Activated CD8-positive, alpha-beta memory T cell treated with anti-CD3 and anti-CD28 coated beads for 48 hours (primary cell): ENCODE measurements at places on chromosomes 3 and 15.

- no peak for DNase-seq
These were observed 749.8 kb downstream of the NAALADL2 start for GRCh38 chr3:175608911-175609310.

- no peak for DNase-seq
These were observed 118.2 kb upstream of the RAP2B start for GRCh38 chr3:153043729-153044328.

DNA sequence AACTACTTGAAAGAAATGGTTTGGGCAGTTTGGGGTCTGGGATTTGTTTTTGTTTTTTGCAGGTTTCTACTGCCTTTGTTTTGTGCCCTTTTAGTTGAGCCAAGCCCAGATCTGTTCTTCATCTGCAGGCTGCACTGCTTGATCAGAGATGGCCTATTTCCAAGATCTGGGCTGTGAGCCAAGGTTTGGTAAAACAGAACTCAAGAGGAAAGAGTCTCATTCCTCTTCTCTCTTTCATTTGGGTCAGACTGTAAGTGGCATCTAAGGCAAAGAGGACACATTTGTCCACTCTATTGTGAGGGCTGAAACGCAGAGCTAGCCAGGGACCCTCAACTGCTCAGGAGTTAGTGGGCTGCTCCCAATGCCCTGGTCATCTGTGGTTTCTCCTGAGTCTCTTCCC, 104.4 kb upstream of the UBE3A start:
- no peak for DNase-seq

DNA sequence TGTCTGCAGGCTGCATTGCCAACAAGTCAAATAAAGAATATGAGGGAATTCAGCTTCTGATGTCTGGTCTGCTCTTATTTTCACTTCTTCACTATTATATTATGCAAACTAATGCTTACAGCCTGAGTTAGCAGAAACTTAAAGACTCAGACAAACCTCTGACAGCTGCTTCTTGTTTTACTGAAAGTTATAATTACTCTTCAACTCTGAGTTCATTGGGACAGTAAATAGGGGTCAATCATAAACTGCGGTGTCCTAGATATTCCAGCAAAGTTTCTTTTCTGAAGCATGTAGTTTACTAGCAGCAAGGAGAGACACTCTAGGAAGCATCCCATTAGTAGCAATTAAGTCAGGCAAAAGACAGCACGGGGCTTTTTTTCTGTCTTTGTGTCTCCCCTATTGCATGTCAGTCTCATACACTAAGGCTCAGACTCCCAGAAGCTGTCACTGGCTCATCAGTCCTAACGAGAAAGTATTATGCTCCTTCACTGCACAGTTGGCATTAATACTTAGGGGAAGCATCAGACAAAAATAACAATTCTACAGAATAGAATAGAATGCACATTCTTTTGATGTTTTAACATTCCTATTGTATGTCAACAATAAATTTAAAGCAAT, 1060.8 kb downstream of the ROBO1 start:
- DNase-seq = no peak

- DNase-seq = no peak
These were observed 45.0 kb downstream of the TIGIT start for GRCh38 chr3:114338651-114339357.

- no peak for DNase-seq
These were observed 67.0 kb upstream of the SAMMSON start for GRCh38 chr3:69932501-69932900.

DNA sequence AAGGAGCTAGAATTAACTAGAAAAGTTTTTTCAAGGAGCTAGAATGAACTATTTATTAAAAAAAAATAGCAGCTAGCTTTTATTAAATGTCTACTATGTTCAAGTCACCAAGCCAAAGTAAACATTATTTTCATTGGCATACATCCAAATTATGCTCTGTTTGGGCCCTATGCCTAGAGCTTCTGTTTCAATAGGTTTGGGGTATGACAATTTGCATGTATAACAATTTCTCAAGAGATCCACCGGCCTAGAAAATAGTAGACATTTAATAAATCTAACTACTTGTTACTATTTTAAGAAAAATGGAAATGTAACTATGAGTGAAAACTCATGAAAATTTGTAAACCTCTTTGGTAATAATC, 8.0 kb downstream of the GABRR3 start:
- no peak for DNase-seq

- DNase-seq = no peak
These were observed 27.6 kb downstream of the RFT1 start for GRCh38 chr3:53102601-53103147.

GRCh38 chr3:43854283-43854682, 163.5 kb downstream of the ABHD5 start:
- DNase-seq = no peak

GRCh38 chr15:96261575-96262034, 68.9 kb upstream of the NR2F2 start:
- DNase-seq = no peak

- DNase-seq = no peak
These were observed 258.1 kb downstream of the TIGIT start for GRCh38 chr3:114551770-114552526.

- no peak for DNase-seq
These were observed 135.6 kb upstream of the ABI3BP start for GRCh38 chr3:101128786-101129185.

DNA sequence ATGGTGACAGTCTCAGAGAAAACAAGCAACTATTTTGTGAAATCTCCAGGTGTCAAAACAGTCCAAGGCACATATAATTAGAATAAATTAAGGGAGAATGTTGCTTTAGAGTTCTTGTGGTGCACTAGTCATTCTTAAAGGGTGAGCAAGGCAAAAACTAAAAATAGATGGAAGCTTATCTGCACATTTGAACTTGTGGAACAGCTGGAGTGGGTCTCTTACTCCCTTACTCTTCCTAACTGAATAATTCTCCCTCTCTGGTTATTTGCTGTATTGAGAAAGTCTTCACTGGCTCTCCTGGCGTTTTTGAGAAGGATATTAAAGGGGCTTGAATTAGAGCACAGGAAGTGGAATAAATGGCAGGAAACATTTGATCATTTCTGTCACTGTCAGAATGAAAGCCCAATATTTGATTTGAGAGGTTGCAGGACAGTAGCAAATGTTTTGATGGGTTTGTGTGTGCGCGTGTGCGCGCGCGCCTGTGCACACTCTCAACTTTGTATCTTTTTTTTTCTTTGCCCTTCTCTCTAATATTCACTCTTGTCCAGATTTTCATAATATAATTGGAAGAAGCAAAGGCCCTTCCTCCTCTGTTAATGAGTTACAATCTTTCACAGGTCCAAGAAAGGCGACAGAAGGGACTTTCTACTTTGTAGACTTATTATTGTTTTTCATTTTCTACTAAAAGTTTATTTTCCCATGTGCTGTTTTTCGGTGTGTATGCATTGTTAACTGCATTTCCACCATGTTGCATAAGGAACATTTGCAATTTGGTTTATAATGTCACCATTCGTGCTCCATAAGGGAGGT, 40.9 kb downstream of the AKAP13 start:
- no peak for DNase-seq

DNA sequence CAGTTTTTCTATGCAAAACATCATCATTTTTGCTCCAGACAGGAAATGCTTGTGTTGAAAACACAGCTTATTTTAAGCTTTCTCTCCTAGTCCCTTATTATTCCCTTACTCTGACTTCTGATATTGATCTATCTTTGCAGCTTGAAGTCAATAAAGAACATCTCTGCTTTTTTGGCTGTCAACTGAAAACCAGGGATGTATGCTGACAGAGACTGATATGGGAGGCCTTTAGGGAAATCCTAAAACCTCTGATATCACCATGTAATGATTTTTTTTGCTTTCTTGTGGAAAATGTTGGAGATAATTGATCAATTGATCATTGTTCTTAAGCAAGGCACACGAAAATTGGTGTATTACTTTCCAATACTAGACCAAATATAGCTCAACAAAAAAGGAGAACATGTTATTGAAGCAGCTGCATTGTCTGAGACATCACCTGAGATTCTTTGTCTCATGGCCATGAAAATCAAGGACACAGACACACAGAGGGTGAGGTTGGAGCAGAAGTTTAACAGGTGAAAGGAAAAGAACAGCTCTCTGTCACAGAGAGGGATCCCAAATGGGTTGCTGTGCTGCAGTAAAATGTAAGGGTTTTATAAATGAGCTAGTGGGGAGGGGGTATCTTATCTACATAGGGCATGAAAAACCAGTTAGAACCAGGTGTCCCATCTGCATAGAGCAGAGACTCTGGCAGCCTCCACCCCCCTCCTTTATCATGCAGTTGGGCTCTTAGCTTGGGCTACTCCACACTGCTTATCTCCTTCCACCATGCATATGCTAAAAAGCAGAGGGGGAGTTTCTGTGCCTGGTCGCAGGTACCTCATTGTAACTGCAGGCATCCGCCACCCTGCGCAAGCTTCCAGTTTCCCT, 17.0 kb upstream of the SENP7 start:
- no peak for DNase-seq

- no peak for DNase-seq
These were observed 60.3 kb upstream of the TRA2B start for GRCh38 chr3:185998136-185998535.

DNA sequence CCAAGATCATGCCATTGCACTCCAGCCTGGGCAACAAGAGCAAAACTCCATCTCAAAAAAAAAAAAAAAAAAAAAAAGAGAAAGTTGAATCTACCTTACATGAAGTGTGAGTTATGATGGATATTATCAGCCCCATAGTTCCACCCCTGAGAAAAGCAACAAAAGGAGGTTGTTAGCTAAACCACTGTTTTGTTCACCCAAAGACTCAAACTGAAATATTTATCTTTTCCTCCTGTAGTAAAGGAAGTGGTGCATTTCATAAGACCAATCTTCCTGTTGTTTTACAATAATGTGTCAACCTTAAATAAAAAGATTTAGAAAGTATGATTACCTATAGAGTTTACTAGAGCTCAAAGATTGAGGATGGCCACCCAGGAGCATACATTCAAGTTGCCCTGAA, 18.7 kb upstream of the TRMT10C start:
- no peak for DNase-seq

DNA sequence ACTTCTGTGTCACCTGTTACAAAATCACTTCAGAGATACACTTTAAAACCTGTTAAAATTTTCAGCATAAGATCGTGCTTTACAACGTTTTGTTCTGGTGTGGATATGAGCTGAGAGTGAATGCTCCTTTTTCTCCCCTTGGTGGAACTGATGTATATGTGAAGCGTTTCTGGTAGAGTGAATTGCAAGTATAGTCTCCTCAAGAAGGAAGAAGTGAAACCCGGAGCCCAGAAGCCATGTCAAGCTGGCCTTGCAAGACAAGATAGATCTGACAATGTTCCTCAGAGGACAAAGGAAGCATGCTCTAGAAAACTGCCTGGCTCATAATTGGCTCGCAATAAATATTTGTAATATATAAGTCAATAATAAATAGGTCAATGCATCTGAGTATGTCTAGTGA, 23.6 kb downstream of the SERPINI2 start:
- no peak for DNase-seq

DNA sequence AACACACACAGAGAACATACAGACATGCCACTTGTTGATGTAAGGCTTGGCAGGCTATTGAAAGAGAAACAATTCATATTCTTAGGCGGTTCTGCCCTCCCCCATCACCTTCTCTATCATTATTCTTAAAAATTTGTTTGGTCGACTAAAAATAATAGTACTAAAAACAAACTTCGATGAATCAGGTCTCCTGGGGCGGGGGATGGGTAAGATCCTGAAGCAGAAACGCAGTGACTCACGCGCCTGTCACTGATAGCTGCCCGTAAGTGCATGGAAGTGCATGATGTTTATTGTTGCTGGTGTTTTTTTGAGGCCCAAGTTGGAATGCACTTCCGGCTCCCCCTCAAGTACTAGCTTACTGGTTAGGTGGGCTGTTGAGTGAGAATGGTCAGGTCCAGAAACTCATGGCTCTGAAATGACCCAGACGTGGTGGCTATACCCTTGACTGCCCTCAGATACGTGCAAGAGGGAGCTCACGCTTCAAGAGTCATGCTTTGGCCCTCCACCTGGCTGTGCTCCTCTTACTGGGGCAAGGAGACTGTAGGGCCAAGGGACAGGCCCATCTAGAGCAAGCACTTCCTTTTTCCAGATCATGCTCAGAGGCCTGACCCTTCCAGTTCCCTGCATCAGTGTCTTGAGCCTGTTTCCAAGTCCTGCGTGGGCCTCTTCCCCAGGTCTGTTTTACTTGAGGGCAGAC, 10.9 kb downstream of the SMAD3 start:
- DNase-seq = no peak

DNA sequence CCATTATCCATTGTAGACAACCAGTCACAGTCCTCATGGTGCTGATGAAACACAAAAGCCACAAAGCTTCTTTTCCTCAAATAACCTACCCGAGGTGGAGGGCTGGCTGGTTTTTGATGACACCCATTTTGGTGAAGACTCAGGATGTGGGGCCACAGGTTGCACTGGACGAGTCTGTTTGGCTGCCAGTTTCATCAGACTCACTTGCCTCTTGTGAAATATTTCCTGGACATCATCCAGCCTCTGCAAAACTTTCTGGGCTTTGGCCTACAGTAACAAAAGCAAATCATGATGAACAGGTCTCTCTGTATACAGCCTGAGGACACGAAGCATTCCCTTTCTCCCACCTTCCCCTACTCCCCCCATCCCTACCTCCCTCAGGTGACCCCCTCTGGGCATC, 42.2 kb downstream of the B3GNT5 start:
- no peak for DNase-seq

GRCh38 chr3:62587579-62588031, 214.3 kb upstream of the FEZF2 start:
- DNase-seq = no peak
